Fibroblast of skin of left quadriceps (primary cell): ENCODE measurements at places on chromosomes 12 and 14.

- DNase-seq = no peak
Measured at GRCh38 chr12:106982229-106982628, 4.7 kb downstream of the MTERF2 start.

GRCh38 chr14:78029601-78030372, 140.4 kb upstream of the NRXN3 start:
- DNase-seq = no peak

DNA sequence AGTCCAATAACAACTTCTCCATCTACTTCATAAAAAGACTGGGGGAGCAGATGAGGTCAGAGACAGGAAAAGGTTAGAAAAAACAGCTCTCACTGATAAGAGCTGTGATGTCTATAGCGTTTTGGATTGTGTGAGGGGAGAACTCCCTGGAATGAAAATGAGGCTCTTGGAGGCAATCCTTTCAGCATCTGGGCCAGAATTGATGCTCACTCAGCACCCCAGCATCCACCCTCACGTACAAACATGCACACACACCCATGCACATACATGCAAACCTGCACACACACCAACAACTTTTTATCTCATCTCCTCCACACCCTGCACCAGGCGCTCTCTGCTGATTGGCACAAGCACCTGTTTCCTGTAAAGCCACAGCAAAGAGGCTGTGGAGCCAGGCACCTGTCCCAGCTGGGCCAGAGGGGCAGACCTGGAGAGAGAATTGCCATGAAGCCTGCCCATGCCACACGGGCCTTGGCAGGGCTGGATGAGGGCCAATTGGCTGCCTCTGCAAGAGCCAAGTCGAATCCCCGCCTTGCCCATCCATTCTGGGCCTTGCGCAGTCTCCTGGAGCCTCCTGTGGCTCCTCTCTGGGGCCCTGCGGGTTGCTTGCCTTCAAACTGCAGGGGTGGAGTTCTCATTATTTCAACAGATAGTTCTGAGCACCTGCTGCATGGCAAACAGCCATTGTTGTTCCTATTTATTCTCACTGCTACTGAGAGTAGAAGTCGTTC, 53.1 kb downstream of the SYNE3 start:
- no peak for DNase-seq

DNA sequence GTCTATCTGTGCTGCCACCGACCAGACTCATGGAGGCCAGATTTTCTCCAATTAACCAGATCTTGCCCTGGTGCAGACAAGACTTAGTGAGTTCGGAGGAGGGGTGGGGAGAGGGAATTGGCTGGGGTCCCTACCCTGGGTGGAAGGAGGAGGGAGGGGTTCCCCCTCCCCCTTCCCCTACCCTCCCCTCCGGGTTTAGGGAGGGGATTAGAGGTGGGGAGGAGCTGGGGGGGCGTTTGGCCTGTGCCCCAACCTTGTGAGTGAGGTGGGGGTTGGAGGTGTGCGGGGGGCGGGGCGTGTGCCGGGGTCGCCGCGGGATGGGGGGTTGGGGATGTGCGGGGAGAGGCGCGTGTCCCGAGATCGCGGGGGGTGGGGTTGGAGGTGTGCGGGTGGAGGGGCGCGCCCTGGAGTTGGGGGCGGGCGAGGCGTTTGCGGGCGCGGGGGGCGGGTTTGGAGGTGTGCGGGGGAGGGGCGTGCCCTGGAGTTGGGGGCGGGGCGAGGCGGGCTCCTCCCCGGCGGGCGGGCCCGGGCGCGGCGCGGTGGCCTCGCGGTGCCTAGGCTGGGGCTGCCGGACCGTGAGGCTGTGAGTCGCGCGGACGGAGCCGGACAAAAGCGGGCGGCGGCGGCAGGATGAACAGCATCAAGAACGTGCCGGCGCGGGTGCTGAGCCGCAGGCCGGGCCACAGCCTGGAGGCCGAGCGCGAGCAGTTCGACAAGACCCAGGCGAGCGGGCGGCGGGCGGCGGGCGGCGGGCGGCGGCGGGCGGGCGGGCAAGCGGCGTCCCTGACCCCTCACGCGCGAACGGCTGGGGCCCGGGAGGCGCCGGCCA, at the start of gene HIP1R:
TSS of gene HIP1R (plus strand) at position 537 of the 829 bp plus-strand sequence. CDS start at position 631, 94 bp downstream.
- DNase-seq = no peak

GRCh38 chr12:99627459-99627858, 20.1 kb upstream of the GARIN6 start:
- DNase-seq = no peak

DNA sequence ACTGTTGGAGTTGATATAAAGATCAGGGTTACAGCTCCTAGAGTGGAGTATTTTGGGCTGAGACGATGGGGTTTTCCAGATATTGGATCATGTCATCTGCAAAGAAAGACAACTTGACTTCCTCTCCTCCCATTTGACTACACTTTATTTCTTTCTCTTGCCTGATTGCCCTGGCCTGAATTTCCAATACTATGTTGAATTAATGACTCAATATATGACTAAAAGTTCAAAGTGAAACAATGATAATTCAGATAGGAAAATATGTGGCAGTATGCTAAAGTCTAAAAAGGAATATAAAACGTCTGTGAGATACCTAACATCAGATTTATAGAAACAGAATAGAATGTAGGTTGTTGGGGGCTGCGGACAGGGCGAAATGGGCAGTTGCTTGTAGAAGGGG, 72.2 kb downstream of the BHLHE41 start:
- DNase-seq = no peak

GRCh38 chr12:46938071-46938678, 112.4 kb upstream of the SLC38A4 start:
- DNase-seq = no peak

DNA sequence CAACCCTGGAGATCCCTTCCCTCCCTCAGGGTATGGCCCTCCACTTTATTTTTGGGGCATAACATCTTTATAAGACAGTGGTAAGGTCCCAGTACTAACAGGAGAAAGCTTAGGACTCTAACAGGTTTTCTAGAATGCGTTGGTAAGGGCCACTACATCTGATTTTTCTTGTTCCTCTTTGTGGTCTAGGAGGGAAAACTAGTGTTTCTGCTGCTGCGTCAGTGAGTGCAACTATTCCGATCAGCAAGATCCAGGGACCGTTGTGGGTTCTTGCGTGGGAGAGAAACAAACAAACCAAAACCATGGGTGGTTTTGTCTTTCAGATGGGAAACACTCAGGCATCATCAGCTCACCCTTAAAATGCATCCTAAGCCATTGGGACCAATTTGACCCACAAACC, 123.6 kb upstream of the SLC16A7 start:
- DNase-seq = no peak

- no peak for DNase-seq
Measured at GRCh38 chr14:93970585-93970964, 5.8 kb downstream of the ASB2 start.

- DNase-seq = peak; percentile 4
Measured at GRCh38 chr14:63713764-63714163, 14.1 kb downstream of the SGPP1 start.

GRCh38 chr12:12926571-12927071, 25.3 kb downstream of the GPRC5D start:
- DNase-seq = no peak

- DNase-seq = no peak
Measured at GRCh38 chr14:104080376-104081260, 4.9 kb upstream of the ASPG start.

DNA sequence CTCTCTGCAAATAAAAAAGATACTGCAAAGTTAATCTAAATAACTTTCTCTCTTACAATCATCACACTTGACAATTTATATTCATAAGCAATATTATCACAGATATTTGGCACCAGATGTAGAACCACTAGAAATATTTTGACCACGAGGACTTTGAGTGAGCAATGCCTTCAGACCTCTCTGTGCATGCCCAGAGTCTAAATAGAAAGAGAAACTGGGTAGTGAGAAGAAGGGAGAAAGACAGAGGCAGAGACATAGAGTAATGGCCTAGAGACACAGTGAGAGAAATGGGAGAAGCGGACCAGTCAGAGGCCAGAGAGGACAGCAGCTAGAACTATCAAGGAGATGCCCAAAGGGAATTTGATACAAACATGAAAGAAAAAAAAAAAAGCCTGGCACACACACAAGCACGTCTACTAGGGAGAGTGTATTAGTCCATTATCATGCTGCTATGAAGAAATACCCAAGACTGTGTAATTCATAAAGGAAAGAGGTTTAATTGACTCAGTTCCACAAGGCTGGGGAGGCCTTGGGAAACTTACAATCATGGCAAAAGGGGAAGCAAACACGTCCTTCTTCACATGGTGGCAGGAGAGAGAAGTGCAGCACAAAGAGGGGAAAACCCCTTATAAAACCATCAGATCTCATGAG, 41.1 kb downstream of the BMP4 start:
- no peak for DNase-seq

- DNase-seq = no peak
Measured at GRCh38 chr14:35956376-35957085, 130.4 kb downstream of the BRMS1L start.

GRCh38 chr14:100587763-100588411, 670 bp upstream of the BEGAIN start:
- no peak for DNase-seq

DNA sequence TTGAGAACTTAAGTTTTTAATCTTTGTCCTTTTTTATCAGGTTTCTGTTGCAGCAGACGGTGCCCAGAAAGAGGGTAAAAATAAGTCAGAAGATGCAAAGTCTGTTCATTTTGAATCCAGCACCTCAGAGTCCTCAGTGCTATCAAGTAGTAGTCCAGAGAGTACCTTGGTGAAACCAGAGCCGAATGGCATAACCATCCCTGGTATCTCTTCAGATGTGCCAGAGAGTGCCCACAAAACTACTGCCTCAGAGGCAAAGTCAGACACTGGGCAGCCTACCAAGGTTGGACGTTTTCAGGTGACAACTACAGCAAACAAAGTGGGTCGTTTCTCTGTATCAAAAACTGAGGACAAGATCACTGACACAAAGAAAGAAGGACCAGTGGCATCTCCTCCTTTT, 53.5 kb downstream of the RAD52 start:
- DNase-seq = no peak

GRCh38 chr12:79406993-79407392, 283.8 kb downstream of the PAWR start:
- DNase-seq = no peak

DNA sequence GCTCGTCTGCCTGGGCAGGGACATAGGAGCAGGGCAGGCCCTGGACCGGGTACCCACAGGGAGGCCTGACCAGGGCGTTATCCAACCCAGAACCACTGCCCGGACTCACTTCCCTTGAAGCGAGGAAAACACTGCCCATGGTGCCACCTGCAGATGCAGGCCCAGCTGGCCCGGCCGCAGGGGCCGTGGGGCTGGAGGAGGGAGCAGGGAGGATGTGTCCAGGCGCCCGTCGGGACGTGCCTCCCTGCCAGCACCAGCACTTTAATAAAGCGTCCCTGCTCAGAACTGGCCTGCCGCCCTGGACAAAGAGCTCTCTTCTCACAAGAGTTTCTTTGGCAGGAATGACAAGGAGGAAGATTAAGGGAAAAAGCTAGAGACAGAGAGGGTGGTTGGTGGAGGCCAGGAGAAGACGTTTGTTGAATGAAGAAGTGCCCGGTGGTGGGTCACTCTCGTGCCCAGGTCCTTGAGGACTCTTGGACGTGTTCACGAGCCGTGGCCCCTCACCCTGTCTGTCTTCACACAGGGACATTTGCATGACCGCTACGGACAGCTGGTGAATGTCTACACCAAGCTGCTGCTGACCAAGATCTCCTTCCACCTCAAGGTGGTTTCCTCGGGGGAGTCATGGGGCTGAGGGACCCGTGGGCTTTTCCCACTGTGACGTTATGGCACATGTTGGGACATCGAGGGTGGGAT, 14.2 kb downstream of the HIP1R start:
- DNase-seq = no peak

- DNase-seq = no peak
Measured at GRCh38 chr12:70609739-70610491, 27.3 kb downstream of the PTPRB start.

- DNase-seq = no peak
Measured at GRCh38 chr14:78141590-78141989, 28.6 kb upstream of the NRXN3 start.

DNA sequence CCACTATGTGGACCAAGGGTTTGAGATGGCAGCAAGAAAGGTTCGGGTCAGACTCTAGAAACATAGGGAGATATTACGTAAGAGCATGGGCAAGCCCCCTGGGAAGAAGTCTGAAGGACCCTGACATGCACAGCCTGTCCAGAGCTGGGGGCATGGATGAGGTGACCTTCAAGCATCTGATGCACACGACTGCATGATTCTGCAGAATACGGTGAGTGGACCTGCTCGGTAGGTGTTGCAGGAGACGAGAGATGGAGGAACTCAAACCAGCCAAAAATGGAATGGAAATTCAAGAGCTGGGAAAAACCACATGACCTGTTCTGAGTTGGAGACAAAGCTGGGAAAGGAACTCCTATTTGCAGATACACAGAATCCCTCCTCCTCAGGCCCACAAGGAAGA, 43.6 kb downstream of the ANO2 start:
- no peak for DNase-seq

DNA sequence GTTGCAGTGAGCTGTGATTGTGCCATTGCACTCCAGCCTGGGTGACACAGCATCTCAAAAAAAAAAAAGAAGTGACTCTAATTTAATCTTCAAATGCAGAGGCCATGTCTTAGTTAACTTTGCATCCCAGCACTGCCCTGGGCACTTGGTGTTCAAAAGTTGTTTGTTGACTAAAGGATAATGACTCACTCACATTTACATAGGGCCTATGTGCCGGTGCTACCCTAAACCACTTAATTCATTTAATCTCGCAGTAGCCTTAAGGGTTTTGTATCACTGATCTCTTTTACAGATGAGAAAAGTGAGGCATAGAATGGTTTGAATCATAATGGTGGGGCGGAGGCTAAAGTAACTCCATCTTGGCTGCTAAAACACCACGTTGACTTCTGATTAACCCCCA, 23.7 kb downstream of the MFAP5 start:
- DNase-seq = no peak

DNA sequence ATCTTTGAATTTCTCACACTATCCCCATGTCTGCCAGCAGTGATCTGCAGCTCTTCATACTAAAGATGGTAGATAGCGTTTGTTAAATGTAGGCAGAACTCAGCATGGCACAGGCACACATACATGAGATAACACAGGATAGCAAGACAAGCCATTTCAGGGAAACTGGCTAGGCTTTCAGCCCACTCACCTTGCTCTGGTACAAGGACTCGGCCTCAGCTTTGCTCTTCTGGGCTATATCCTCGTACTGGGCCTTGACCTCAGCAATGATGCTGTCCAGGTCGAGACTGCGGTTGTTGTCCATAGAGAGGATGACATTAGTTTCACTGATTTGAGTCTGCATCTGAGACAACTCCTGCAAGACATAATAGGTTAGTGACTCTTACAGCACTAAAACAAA, 3.1 kb downstream of the KRT1 start:
- DNase-seq = no peak

DNA sequence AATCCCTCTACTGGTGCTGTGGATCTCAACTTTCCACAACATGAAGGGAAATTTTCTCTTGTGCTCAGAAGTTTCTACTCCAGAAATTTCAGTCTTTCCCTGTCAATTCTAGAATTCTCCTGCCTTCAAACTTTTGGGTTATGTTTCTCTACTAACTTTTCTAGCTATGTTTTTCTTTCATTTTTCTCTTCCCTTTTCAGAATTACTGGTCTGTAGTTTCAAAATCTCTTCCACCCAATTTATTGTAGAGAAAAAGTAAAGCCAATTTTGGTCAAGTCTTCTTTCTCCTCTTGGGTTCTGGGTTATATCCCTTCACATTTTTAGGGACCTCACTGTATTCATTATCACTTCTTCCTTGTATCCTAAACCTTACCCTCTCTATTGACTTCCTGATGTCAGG, 18.9 kb downstream of the CNTN1 start:
- no peak for DNase-seq

- DNase-seq = no peak
Measured at GRCh38 chr12:18264581-18265075, 3.3 kb downstream of the PIK3C2G start.

GRCh38 chr12:59494617-59495016, 101.2 kb upstream of the SLC16A7 start:
- no peak for DNase-seq

- DNase-seq = no peak
Measured at GRCh38 chr14:96782436-96782835, 14.7 kb upstream of the VRK1 start.
